ENCODE measurements at places on chromosomes 11 and 22.
A peak's percentile ranks its signal among the peaks of the same experiment; 100 is the strongest.

DNA sequence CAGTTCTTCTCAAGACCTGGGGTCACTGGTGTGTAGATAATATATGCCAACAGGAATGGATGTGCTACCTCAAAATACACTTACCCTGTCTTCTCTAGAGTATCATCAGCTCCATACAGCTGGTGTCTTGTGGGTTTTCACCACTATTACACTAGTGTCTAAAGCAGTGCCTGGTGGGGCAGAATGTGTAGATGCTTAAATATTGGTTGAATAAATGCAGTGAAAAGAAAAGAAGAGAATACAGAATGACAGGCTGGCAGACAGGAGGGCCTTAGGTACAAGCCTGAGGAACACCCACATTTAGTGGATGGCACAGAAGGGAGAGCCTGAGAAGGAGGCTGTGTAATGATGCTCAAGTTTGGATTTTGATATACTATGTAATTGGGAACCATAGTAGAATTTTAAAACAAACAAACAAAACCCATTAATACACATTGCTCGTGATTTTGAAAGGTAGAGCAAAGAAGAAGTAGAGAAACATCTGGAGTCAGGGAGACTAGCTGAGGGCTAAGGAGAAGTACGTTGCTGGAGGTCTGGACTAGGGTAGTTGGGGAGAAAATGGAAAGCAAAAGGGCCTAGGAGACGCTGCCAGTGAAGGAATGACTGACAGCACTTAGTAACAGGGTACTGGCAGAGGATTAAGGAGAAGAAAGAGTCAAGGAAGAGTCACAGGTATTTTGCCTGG, 20.5 kb upstream of the RAG2 start:
- DNase-seq, result no peak

GRCh38 chr22:23787600-23787896, 782 bp downstream of the SMARCB1 start:
- no peak for DNase-seq

DNA sequence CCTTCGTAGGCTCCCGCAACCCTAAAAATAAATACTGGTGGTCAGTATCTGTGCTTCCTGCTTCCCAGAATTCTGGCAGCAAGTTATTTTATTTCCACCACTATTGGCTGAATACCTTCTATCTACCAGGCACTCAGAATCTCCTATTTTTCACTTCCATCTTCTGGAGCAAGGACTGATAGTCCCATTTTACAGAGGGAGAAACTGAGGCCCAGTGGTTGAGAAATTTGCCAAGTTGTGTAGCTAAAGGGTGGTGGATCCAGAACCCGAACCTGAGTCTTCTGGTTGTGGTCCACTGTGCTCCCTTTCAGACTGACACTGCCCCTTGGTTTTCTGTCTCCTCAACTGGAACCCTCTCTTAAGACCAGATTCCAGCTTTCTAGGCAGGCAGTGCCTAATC, 31.6 kb downstream of the NECTIN1 start:
- no peak for DNase-seq

DNA sequence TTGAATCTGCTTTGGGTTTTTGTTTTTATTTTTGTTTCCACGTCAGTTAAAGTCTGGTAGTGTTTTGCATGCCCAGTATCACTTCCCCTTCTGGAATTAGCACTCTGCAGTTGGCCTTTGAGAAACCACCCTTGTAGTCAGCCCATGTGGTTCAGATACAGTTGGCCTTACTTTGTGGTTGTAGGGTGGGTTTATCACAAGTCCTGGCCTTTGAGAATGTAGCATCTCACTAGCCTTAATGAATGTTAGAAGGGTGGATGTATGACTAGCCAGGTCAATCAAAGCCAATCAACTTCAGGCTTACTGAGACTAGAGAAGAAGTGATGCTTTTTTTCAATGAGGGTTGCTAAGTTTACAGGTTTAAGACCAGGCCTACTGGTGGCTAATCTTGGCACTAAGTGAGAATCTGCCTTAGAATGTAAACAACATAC, 19.8 kb downstream of the ARL14EP start:
- peak; percentile 96 for DNase-seq

- no peak for DNase-seq
These were observed 36.2 kb upstream of the PRAME start for GRCh38 chr22:22595001-22595835.

DNA sequence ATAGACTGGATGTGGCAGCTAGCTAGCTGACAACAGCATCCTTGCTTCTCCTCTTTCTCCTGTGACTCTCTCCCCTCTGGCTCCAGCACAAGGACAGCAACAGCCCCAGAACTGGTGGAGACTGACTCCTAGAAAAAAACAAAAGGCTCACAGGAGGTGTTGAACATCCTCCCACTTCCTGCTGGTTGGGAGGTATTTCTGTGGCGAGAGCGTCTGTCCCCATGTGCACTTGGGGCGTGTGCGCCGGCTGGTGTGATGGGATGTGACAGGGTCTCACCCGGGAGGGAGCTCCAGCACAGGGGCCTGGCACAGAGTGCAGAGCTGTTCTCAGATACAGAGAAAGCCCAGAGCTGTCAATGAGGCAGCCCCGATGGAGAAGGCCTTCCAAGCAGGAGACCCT, 107.2 kb upstream of the E2F8 start:
- no peak for DNase-seq

- no peak for DNase-seq
These were observed 78.7 kb downstream of the COMMD9 start for GRCh38 chr11:36210529-36210928.

- DNase-seq, result no peak
These were observed 6.3 kb downstream of the C22orf31 start for GRCh38 chr22:29055192-29055830.

DNA sequence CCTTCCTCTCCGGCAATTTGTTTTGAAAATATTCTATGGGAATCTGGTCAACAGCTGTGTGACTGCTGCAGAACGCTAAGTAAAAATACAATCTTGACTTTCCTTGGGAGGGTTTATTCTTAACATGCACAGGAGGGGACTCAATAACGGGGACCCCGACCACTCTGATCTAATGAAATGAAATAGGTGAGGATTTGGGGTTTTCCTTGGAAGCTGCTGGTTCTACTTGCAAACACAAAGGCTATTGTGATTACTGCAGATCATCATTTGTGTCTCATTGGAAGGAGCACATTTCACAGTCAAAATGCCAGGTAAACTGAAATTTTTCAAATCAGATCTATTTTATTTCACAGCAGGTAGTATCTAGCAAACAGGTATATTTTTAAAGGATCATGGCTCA, 366.1 kb downstream of the SHANK2 start:
- DNase-seq, result no peak

- DNase-seq, result peak; percentile 25
These were observed 626 bp downstream of the TRIM22 start for GRCh38 chr11:5690216-5690615.

DNA sequence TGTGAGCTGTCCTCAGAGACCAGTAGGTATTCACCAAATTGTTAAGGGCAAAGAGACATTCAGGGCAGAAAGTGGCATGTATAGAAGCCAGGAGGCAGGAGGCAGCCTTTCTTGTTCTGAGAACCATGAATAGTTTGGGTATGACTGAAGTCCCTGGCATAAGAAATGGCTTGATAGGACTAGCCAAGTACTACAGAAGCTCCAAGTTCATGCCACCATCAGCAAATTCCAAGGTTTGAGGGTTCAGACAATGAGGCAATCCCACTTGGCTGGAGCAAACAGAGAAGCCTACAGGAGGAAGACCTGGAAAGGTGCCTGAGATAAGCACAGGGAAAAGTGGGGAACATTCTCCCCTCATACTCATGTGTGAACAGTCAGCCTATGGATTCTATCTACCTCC, 25.8 kb downstream of the XRRA1 start:
- DNase-seq, result no peak

DNA sequence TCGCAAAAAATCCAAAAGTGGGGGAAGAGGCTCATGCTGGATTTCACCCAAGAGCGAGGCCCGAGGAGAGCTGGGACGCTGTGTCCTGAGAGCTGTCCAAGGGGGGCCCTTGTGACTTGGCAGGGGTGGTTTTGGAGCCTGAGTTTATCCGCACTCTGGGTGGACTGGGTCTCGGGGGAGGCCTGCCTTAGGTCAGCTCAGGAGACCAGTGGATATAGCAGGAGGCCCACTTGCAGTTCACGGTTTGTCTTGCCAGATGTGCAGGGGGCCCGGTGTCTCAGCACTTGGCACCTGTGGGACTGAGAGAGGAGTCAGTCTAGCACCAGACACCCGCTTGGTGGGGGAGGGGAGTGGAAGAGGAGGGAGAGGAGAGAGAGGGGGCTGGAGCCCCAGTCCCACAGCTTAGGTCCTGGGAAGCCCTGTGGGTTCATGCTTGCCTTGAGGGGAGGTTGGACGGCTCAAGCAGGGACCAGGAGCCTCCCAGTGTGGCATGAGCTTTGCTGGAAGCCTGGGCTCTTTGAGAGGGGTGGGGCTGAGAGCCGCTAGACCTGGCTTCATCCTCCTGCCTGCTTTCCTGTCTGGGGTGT, 33.4 kb downstream of the PARVB start:
- no peak for DNase-seq

- DNase-seq, result no peak
These were observed 78.4 kb upstream of the CCDC179 start for GRCh38 chr11:22938691-22939090.

- DNase-seq, result no peak
These were observed 5.0 kb downstream of the TUB start for GRCh38 chr11:8086001-8086479.

DNA sequence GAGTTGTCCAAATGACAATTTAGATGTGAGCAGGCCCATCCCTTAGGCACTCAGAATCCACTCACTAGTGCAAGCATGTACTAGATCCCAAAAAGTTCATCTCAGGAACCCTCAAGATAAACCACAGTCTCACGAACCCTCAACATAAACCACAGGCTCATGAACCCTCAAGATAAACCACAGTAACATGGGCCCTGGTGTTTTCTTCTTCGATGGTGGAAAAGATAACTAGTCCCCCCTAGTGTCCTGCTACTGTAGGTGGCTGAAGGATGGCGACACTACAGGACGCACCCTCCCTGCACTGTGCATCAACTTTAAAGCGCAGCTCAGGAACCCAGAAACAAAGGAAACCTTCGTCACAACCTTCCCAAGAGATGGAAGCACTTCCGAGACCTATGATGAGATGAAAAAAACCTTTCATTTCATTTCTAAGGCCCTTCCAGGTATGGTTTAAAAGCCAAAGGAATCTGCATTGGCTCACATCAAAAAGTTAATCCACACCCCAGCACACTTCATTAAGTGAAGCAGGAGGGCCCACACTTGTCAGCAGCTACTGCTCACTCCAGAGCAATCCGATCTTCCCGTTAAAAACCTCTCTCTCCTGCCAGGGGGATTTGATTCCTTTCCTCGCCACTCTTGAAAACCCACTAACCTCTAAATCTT, 2.4 kb downstream of the LARGE1 start:
- DNase-seq, result peak; percentile 81

- DNase-seq, result peak; percentile 73
These were observed 19.8 kb downstream of the TTC12 start for GRCh38 chr11:113334183-113334582.

- no peak for DNase-seq
These were observed 11.9 kb downstream of the OR52H1 start for GRCh38 chr11:5536482-5536881.

- DNase-seq, result no peak
These were observed 14.8 kb downstream of the NECTIN1 start for GRCh38 chr11:119714189-119714588.

DNA sequence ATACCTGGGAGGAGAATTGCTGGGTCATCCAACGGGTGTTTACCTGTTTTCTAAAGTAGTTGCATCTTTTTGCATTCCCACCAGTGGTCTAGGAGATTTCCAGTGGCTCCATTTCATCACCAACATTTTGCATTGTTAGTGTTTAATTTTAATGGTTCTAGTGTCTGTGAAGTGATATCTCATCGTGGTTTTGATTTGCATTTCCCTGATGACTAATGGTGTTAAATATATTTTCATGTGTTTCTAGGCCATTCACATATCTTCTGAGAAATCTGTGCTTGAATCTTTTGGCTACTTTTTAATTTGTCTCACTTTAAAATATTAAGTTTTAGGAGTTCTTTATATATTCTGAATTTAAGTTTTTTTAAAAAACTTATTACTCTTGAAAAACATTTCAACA, 439.6 kb downstream of the TMEM135 start:
- DNase-seq, result no peak

- no peak for DNase-seq
These were observed 324.1 kb upstream of the NCAM1 start for GRCh38 chr11:112637076-112637475.

- no peak for DNase-seq
These were observed 2.5 kb downstream of the WNT7B start for GRCh38 chr22:45974498-45974897.

GRCh38 chr22:23256986-23257888, 76.9 kb downstream of the BCR start:
- no peak for DNase-seq

- DNase-seq, result peak; percentile 97
These were observed at the start of gene SYCE3 for GRCh38 chr22:50562523-50563412. Gene SYCE3 (minus strand): TSS chr22:50562919. CDS start chr22:50556405, 6,514 bp downstream.

- peak; percentile 45 for DNase-seq
These were observed 11.5 kb downstream of the CLMP start for GRCh38 chr11:123183391-123184099.

DNA sequence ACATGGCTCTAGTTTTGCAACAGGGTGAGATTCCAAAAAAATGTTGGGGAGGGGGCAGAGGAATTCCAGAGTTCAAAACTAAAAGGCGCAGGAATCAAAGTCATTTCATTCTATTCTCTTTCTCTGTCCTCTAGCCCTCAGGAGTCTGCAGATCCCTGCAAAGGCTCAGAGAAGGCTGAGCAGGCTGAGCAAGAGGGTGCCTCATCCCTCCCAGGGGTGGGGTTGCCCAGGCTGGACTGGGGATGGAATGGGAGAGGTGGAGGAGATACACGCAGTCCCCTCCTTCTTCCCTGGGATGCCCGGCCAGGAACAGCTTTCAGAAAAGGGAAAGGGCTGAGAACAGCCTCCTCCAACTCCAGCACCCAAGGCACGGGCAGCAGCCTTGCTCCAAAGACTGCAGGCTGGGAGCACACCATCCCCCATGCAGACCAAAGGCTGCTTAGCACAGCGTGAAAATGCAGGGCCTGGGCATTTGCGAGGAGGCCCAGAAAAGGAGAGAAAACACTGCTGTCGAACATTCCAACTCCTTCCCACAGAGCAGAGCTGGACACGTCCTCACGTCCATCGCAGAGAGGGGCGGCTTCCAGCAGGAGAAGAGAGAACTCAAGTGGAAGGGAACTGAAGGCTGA, 51.8 kb downstream of the MN1 start:
- no peak for DNase-seq

- DNase-seq, result peak; percentile 24
These were observed 198.8 kb upstream of the SEZ6L start for GRCh38 chr22:25970374-25970911.

All from GM12865 (cell line).